ENCODE measurements at places on chromosomes 6 and 20. TPM values are rescaled to one million over a fixed set of nuclear protein-coding genes. Genes with fewer than 3 reads are reported as not detected.

The CRYBG1 gene
- total RNA-seq = 6.2 TPM

- DNase-seq = no peak
- no peaks in the 10 kb centered on the region for H3K36me3 ChIP-seq
- no peaks in the 10 kb centered on the region for H3K27me3 ChIP-seq
- H3K27ac ChIP-seq = peak overlapping the region; percentile 29
Observed at GRCh38 chr20:33673410-33674293, 576 bp downstream of the NECAB3 start.

GRCh38 chr20:62025394-62025793, 40.3 kb downstream of the TAF4 start:
- no peak overlapping the region for H3K4me3 ChIP-seq
- H3K36me3 ChIP-seq = no peaks in the 10 kb centered on the region
- H3K27me3 ChIP-seq = no peaks in the 10 kb centered on the region
- no peak overlapping the region for H3K27ac ChIP-seq
- no peak for DNase-seq
- no peaks in the 10 kb centered on the region for H3K4me1 ChIP-seq

- H3K4me3 ChIP-seq = no peak overlapping the region
- H3K36me3 ChIP-seq = no peaks in the 10 kb centered on the region
- no peak overlapping the region for H3K27ac ChIP-seq
- peaks cover 2% of the 10 kb centered on the region for H3K27me3 ChIP-seq
- no peaks in the 10 kb centered on the region for H3K4me1 ChIP-seq
- no peak for DNase-seq
Observed at GRCh38 chr6:166236596-166236995, 68.9 kb upstream of the TBXT start.

- no peaks in the 10 kb centered on the region for H3K27me3 ChIP-seq
- H3K4me3 ChIP-seq = no peak overlapping the region
- no peak overlapping the region for H3K27ac ChIP-seq
- DNase-seq = no peak
Observed at GRCh38 chr6:16700916-16701234, 60.4 kb downstream of the ATXN1 start.

The ENPP5 gene
- 3.7 TPM for total RNA-seq

The ZNF512B gene
- 10.8 TPM for total RNA-seq

- DNase-seq = no peak
- H3K4me1 ChIP-seq = no peaks in the 10 kb centered on the region
- H3K27me3 ChIP-seq = no peaks in the 10 kb centered on the region
- peaks cover 6% of the 10 kb centered on the region for H3K36me3 ChIP-seq
- H3K4me3 ChIP-seq = no peak overlapping the region
- no peak overlapping the region for H3K27ac ChIP-seq
Observed at GRCh38 chr20:35077341-35077740, 15.3 kb downstream of the TRPC4AP start.

The EEF1E1 gene
- total RNA-seq = 17.1 TPM

GRCh38 chr20:17863577-17864292, 104.9 kb downstream of the SNX5 start:
- H3K27me3 ChIP-seq = no peaks in the 10 kb centered on the region
- H3K36me3 ChIP-seq = no peaks in the 10 kb centered on the region
- H3K4me3 ChIP-seq = no peak overlapping the region
- DNase-seq = no peak
- no peak overlapping the region for H3K27ac ChIP-seq

The FRS3 gene
- 3.7 TPM for total RNA-seq

The NRN1 gene
- total RNA-seq = 31.6 TPM

GRCh38 chr6:57006101-57006500, 40.4 kb upstream of the KIAA1586 start:
- no peaks in the 10 kb centered on the region for H3K4me1 ChIP-seq
- H3K27me3 ChIP-seq = no peaks in the 10 kb centered on the region
- H3K27ac ChIP-seq = no peak overlapping the region
- no peaks in the 10 kb centered on the region for H3K36me3 ChIP-seq
- DNase-seq = no peak

The GGTLC1 gene
- total RNA-seq = not detected

- no peaks in the 10 kb centered on the region for H3K36me3 ChIP-seq
- no peak overlapping the region for H3K27ac ChIP-seq
- H3K27me3 ChIP-seq = no peaks in the 10 kb centered on the region
Observed at GRCh38 chr6:119470893-119471542, 121.5 kb upstream of the MAN1A1 start.

DNA sequence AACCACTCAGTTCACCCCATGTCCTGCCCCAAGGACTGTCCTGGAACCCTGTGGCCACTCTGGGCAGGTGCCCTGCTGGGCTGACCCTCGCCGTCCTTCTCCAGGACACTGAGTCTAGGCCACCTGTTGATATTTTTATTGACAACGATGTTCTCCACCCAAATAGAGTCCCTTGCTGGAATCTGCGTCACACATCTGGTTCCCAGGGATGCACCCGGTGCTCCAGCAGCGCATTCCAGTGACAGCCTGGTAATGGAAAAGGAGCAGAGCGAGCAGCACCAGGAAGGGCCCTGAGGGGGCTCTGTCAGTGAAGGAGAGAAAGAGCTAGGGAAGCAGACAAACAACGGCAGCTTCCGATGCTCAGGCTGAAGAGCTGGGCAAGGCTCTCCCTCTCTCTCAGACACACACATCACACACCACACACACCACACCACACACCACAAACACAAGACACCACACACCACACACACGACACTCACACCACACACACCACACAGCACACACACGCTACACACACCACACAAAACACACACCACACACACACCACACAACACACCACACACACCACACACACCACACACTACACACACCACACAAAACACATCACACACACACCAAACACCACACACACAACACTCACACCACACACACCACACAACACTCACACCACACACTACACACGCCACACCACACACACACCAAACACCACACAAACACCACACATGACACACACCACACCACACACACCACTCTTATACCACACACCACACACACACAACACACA, 117.9 kb upstream of the THBS2 start:
- H3K4me3 ChIP-seq = no peak overlapping the region
- H3K27ac ChIP-seq = no peak overlapping the region
- H3K36me3 ChIP-seq = no peaks in the 10 kb centered on the region
- no peaks in the 10 kb centered on the region for H3K4me1 ChIP-seq

DNA sequence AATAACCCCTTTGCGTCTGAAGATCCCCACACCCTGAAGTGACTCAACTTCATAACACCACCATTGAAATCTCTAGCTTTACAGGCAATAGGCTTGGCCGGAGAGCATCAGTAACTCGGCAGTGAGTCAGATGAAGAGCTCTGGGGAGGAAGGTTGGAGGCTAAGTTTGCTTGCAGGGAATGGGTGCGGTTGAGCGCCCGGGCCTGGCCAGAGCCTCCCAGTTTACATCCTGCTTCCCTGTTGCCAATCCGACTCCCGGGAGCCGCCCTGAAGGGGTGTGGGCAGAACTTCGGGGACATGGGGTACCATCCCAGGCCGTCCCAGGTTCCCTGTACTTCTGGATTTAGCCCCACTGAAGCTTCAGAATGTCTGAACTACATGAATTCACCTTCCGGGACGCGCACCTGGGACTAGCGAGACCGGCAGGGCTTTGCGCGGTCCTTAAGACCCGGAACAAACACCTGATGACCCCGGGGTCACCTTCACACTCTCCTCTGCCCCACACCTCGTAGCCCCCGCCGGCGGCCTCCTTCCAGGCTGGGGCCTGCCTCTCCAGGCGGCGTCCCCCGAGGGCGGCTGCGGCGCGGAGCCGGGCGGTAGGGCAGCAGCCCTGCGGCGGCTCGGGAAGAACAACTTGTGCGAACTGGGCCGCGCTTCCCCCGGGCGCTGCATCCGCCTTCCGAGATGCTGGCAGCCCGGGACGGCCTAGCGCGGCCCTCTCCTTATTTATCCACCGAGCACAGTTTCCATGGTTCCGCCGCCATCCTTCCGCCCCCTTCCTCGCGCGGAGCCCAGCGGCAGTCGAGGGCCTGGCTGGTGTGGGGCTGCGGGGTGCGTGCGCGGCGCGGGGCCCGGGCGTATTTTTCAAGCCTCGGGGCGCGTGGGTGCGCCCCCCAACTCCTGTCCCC, 56.6 kb upstream of the RREB1 start:
- H3K27me3 ChIP-seq = no peaks in the 10 kb centered on the region
- H3K4me3 ChIP-seq = peak overlapping the region; percentile 48
- no peak overlapping the region for H3K27ac ChIP-seq
- no peaks in the 10 kb centered on the region for H3K36me3 ChIP-seq

The NFATC2 gene
- 11.7 TPM for total RNA-seq

GRCh38 chr6:127100510-127101140, 17.8 kb upstream of the RSPO3 start:
- peaks cover 2% of the 10 kb centered on the region for H3K27me3 ChIP-seq
- H3K36me3 ChIP-seq = no peaks in the 10 kb centered on the region
- H3K27ac ChIP-seq = no peak overlapping the region
- H3K4me3 ChIP-seq = no peak overlapping the region

DNA sequence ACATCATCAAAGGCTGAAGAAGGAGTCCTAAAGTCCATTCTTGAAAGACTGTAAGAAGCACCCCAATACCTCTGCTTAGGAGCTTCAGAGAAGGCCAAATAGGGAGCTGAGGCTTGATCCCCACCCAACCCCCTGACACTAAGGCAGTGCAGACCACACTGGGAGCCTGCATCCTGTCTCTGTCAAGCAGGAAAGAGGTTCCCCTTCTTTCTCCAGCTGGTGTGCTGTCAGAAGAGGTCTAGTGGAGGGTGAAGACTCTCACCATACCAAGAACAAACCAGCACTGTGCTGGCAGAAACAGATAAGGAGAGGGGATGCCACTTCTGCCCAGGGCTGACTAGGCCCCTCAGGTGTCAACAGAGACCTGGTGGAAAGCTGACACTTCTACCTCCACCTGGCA, 19.9 kb downstream of the GZF1 start:
- H3K27ac ChIP-seq = no peak overlapping the region
- peaks cover 2% of the 10 kb centered on the region for H3K36me3 ChIP-seq
- no peaks in the 10 kb centered on the region for H3K27me3 ChIP-seq
- H3K4me3 ChIP-seq = no peak overlapping the region

GRCh38 chr6:37029249-37029971, 24.0 kb downstream of the FGD2 start:
- no peaks in the 10 kb centered on the region for H3K27me3 ChIP-seq
- H3K4me1 ChIP-seq = no peaks in the 10 kb centered on the region
- H3K27ac ChIP-seq = no peak overlapping the region

DNA sequence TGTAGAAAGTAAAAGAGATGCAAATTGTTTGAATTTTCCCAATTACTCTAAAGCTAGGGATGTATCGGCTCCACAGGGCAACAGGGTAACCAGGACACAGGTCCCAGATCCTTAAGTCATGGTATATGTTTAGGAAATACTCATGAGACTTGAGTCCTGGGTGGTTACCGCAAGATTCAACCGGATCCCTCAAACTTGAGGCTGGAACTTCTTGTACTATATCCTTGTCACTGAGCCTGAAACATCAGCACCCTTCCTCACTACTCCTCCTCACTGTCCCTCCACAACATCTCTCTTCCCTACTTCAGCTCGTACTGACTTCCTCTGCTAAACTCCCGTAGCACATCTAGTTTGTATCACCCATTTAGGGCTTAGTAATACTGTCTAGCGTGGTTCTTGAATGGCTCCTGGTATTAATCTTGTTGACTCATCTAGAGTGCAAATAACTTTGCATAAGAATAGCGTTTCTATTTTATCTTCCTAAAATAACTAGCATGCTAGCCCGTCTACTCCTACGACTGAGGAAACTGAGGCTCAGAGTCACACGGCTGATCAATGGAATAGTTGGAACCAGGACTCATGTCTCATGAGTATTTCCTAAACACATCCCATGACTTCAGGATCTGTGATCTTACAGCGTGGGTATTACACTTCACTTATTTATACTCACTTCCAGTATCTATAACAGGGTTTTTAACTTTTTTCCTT, 72.1 kb downstream of the FILIP1 start:
- H3K27me3 ChIP-seq = no peaks in the 10 kb centered on the region
- H3K4me3 ChIP-seq = no peak overlapping the region
- H3K4me1 ChIP-seq = peaks cover 11% of the 10 kb centered on the region
- DNase-seq = no peak

DNA sequence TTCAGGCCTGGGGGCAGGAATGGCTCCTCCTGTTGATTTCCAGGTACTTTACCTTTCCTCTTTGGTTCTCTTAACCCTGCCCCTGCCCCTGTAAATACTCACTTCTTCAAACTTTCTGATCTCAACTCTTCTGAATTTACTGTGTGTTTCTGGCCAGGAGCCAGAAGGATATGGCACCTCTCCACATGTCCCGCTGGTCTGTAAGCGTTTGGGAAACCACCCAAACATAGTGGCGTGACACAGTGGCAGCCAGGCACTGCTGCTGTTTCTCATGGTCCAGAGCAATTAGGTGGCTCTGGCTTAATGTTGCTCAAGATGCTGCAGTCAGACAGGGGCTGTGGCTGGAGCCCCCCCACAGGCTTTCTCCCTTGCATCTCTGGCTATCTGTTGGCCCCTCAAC, 374.5 kb downstream of the RNGTT start:
- H3K4me3 ChIP-seq = no peak overlapping the region
- H3K27ac ChIP-seq = no peak overlapping the region
- H3K27me3 ChIP-seq = no peaks in the 10 kb centered on the region
- no peaks in the 10 kb centered on the region for H3K36me3 ChIP-seq
- no peaks in the 10 kb centered on the region for H3K4me1 ChIP-seq
- no peak for DNase-seq

GRCh38 chr6:111472933-111473435, 10.0 kb downstream of the REV3L start:
- H3K27ac ChIP-seq = no peak overlapping the region
- no peaks in the 10 kb centered on the region for H3K36me3 ChIP-seq
- no peak for DNase-seq
- H3K4me3 ChIP-seq = no peak overlapping the region

DNA sequence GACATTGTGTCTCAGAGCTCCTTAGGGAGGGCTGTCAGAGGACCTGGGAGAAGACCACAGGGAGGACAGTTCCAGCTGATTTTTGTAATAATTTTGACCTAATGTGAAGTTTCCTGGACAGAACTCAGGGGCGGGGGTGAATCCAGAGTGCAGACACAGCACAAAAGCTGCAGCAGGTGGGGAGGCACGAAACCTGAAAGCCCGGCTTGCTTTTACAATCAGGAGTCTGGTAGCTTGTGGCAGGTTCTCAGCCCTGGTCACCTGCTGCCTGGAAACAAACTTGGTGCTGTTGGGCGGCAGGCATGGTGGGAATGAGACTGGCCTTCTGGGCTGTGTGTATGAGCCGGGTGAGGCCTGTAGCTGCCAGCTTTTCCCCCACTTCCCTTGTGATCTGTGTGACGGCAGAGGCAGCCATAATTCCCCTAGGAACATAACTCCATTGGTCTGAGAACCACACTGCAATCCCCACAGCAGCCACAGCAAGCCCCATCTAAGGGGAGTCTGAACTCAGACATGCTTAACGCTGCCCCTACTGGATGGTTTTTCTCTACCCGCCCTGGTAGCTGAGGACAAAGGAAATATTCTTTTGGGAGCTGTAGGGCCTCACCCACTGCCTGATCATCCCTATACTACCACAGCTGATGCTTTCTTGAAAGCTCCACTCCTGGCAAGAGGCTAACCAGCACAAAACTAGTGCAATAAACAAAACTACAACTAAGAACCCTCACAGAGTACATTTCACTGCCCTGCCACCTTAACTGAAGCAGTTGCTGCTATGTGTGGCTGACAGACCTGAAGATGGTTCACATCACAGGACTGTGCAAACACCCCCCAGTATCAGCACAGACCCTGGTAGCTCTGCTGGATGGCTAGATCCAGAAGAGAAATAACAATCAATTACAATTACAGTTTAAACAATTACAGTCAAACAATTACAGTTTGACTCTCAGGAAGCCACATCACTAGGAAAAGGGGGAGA, 1055.1 kb upstream of the GJE1 start:
- no peak for DNase-seq
- H3K27me3 ChIP-seq = no peaks in the 10 kb centered on the region
- H3K27ac ChIP-seq = no peak overlapping the region
- H3K4me1 ChIP-seq = no peaks in the 10 kb centered on the region
- no peak overlapping the region for H3K4me3 ChIP-seq

- no peaks in the 10 kb centered on the region for H3K36me3 ChIP-seq
- no peak for DNase-seq
- H3K4me1 ChIP-seq = no peaks in the 10 kb centered on the region
- H3K4me3 ChIP-seq = no peak overlapping the region
Observed at GRCh38 chr20:24964506-24964840, 15.4 kb downstream of the CST7 start.
